Kidney (tissue), 22 donors: ENCODE measurements at places on chromosomes 6 and 20. TPM values are rescaled to one million over a fixed set of nuclear protein-coding genes. Genes with fewer than 3 reads are reported as not detected.
A peak's percentile ranks its signal among the peaks of the same experiment; 100 is the strongest.

SRSF12 gene
- total RNA-seq = 2.3 TPM

NFATC2 gene
- 10.5 TPM for total RNA-seq

RNF182 gene
- total RNA-seq = 3.9 TPM

KIF13A gene
- total RNA-seq = 35.9 TPM

CCN5 gene
- total RNA-seq = 3.1 TPM

ADAT2 gene
- 6.9 TPM for total RNA-seq

CLIC5 gene
- total RNA-seq = 7.4 TPM

FAM217A gene
- total RNA-seq = not detected

- DNase-seq = peak; percentile 40
- no peaks in the 10 kb centered on the region for H3K4me1 ChIP-seq
- H3K27ac ChIP-seq = no peak overlapping the region
- H3K36me3 ChIP-seq = peaks cover 14% of the 10 kb centered on the region
- H3K27me3 ChIP-seq = no peaks in the 10 kb centered on the region
- no peak overlapping the region for H3K4me3 ChIP-seq
These were observed 49.3 kb downstream of the TBC1D7 start for GRCh38 chr6:13278991-13279390.

GRCh38 chr6:33742092-33742491 lies 4.6 kb downstream of the IP6K3 start:
- no peak for DNase-seq
- H3K36me3 ChIP-seq = no peaks in the 10 kb centered on the region
- H3K4me1 ChIP-seq = peaks cover 13% of the 10 kb centered on the region
- H3K27me3 ChIP-seq = no peaks in the 10 kb centered on the region
- H3K4me3 ChIP-seq = no peak overlapping the region

DNA sequence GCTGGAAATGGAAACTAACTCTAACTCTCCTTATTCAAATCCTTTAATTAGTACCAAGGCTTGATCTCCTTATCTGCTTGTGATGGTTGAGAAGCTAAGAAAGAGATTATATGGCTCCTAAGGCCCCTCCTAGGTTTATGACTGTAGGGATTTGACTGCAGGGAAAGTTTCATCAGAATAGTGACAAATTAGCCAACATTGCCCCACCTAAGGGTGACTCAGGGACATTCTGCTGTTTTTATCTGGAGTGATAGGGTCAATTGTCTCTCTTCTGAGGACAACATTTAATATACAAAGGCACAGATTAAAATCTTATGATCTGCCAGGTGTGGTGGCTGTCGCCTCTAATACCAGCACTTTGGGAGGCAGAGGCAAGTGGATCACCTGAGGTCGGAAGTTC lies 138.1 kb upstream of the MARCKS start:
- no peaks in the 10 kb centered on the region for H3K36me3 ChIP-seq
- H3K27ac ChIP-seq = no peak overlapping the region
- H3K4me1 ChIP-seq = no peaks in the 10 kb centered on the region
- H3K4me3 ChIP-seq = no peak overlapping the region
- no peaks in the 10 kb centered on the region for H3K27me3 ChIP-seq
- no peak for DNase-seq

GRCh38 chr20:53760025-53760441 lies 166.4 kb upstream of the ZNF217 start:
- no peak overlapping the region for H3K4me3 ChIP-seq
- DNase-seq = no peak
- H3K36me3 ChIP-seq = no peaks in the 10 kb centered on the region
- H3K27me3 ChIP-seq = no peaks in the 10 kb centered on the region
- H3K4me1 ChIP-seq = no peaks in the 10 kb centered on the region
- H3K27ac ChIP-seq = no peak overlapping the region

- H3K27ac ChIP-seq = no peak overlapping the region
- H3K27me3 ChIP-seq = no peaks in the 10 kb centered on the region
- no peaks in the 10 kb centered on the region for H3K36me3 ChIP-seq
- H3K4me3 ChIP-seq = no peak overlapping the region
These were observed 155.3 kb upstream of the ZNF217 start for GRCh38 chr20:53748821-53749421.

- H3K4me3 ChIP-seq = no peak overlapping the region
- peaks cover 3% of the 10 kb centered on the region for H3K4me1 ChIP-seq
- H3K36me3 ChIP-seq = no peaks in the 10 kb centered on the region
These were observed 80.9 kb downstream of the OPN5 start for GRCh38 chr6:47862731-47863130.

- no peaks in the 10 kb centered on the region for H3K4me1 ChIP-seq
- no peak for DNase-seq
- no peak overlapping the region for H3K4me3 ChIP-seq
These were observed 19.3 kb downstream of the DOP1A start for GRCh38 chr6:83086751-83087150.

GRCh38 chr20:57588596-57588995 lies 27.7 kb downstream of the PCK1 start:
- no peaks in the 10 kb centered on the region for H3K36me3 ChIP-seq
- no peak for DNase-seq
- peaks cover 57% of the 10 kb centered on the region for H3K4me1 ChIP-seq
- peak overlapping the region; percentile 96 for H3K27ac ChIP-seq

DNA sequence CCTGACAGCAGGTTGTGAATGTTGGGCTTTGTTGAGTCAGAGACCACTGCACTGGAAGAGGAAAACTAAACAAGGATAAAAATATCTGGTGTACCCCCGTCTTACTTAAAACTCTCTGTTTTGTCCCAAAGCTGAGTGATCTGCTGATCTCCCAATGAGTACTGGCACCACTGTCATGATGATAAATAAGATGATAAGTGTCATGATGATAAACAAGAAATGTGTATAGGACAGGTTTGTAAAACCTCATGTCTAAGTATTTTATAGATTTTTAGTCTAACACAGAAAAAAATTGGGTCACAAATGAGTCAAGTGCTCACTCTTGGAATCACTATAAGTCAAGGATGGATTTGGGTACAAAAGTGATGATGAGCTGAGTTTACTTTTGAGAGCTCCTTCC lies 8.5 kb upstream of the SIM1 start:
- no peak for DNase-seq
- H3K36me3 ChIP-seq = no peaks in the 10 kb centered on the region
- H3K27me3 ChIP-seq = peaks cover 20% of the 10 kb centered on the region
- no peak overlapping the region for H3K27ac ChIP-seq

DNA sequence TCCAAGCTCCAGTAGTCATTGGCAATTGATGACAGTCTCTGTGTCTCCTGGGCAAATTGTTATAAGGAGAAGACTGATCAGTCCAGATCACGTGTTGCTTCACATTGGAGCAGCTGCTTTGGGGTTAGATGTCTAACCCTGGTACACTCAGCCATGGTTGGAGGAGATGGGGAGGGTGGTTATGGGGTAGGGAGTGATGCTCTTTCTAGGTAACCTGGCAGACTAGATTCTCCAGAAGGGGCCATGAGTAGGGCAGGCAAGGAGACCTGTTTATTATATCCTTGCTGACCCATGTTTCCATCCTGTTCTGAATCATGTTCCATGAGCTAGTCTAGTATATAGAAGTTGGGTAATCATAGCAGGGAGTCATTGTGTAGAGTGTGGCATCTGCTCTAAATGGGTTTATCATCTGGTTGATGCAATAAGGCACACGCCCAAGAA lies 50.8 kb upstream of the BACH2 start:
- no peak overlapping the region for H3K4me3 ChIP-seq
- H3K36me3 ChIP-seq = no peaks in the 10 kb centered on the region
- no peak overlapping the region for H3K27ac ChIP-seq
- no peaks in the 10 kb centered on the region for H3K4me1 ChIP-seq
- H3K27me3 ChIP-seq = no peaks in the 10 kb centered on the region
- DNase-seq = no peak

DNA sequence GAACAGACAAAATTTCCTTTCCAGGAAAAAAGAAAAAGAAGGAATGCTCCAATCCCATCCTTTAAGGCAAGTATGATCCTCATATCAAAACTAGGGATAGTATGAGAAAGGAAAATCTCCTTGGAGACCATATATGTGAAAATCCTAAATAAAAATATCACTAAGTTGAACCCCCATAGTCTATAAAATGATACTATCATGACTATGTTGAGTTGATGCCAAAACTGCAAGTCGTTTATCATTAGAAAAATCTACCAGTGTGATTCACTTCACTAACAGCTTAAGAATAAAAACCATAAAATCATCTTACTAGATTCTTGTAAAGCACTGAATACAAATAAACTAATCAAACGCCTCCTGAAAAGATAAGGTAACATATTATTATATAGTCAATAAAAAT lies 76.6 kb upstream of the STXBP5 start:
- no peaks in the 10 kb centered on the region for H3K27me3 ChIP-seq
- H3K4me3 ChIP-seq = no peak overlapping the region
- no peaks in the 10 kb centered on the region for H3K4me1 ChIP-seq
- no peak for DNase-seq

DNA sequence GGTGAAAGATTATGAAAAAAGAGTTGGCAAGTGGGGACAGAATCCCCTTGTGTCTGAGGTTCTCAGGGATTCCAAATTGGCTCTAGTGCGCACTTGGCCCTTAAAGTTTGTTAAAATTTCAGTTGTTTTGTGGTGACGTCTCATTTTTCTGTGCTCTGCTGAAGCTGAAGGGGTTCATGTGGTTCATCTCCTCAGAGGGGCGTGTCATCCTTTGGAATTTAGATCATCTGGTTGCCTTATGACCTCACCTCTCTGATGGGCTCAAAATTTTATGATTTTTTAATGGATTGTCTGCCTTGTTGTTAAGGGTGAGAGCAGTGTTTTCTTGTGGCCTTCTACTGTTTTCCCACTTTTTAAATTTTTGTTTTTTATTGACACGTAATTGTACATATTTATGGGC lies 20.3 kb downstream of the CYB5R4 start:
- H3K27me3 ChIP-seq = no peaks in the 10 kb centered on the region
- H3K27ac ChIP-seq = no peak overlapping the region
- H3K4me3 ChIP-seq = no peak overlapping the region
- no peaks in the 10 kb centered on the region for H3K36me3 ChIP-seq
- no peaks in the 10 kb centered on the region for H3K4me1 ChIP-seq

DNA sequence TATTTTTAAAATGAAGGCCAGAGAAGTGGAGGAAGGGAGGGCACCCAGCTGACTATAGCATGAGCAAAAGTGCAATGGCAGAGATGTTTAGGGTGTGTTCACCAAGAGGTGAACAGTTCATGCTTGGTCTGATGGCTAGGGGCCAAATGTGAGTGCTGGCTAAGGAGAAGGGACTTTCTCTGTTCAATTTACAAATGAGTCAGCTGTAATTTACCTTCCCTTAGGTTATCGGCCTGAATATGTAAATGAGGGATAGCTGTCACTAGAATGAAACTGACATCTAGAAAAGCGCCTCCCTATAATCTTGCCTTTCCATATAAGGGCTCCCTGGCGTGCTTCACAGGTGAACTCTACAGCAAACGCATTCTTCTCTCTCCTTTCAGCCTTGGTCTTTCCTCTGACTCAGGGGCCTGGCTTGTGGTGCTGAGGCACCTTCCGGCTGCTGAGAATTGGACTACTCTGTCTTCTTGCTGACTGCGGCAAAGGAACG lies 114.7 kb upstream of the BACH2 start:
- no peak overlapping the region for H3K4me3 ChIP-seq
- no peaks in the 10 kb centered on the region for H3K27me3 ChIP-seq
- no peak for DNase-seq
- no peak overlapping the region for H3K27ac ChIP-seq

DNA sequence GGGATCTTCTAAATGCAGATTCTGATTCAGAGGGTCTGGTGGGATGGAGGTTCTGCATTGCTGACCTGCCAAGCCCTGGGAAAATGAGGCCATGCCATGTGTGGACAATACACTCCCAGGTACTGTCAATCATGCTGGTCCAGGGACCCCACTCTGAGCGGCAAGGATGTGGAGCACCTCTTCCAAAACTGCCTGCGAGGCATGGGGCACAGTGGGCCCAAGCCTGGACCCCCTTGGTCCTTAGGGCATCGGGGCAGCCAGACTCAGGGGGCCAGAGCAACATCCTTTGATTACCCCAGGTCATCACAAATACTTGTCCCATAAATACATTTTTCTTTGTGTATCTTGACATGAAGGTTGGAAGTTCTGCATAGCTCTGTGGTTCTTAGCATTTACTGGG lies 76.8 kb upstream of the NXT1 start:
- H3K27ac ChIP-seq = no peak overlapping the region
- no peak overlapping the region for H3K4me3 ChIP-seq
- no peak for DNase-seq

DNA sequence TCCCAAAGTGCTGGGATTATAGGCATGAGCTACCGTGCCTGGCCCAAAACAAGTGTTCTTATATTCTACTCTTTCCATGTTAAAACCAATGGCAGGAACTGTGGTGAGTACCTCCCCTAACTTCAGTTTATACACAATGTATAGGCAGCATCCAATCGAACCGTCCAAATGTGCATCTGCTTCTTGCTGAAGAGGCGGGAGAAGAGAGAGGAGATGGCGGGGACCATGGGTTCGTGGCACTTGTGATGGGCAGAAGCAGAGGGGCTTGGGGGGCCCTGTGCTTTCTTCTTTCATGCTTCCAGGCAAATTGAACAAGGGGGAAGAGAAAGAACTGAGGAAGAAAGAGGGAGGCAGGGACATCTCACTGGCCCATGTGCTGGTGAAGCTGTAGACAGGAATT lies 11.2 kb upstream of the TCFL5 start:
- no peaks in the 10 kb centered on the region for H3K36me3 ChIP-seq
- H3K4me1 ChIP-seq = peaks cover 13% of the 10 kb centered on the region
- no peak for DNase-seq
- no peak overlapping the region for H3K4me3 ChIP-seq
- no peak overlapping the region for H3K27ac ChIP-seq
- H3K27me3 ChIP-seq = no peaks in the 10 kb centered on the region

- no peaks in the 10 kb centered on the region for H3K27me3 ChIP-seq
- no peaks in the 10 kb centered on the region for H3K36me3 ChIP-seq
- DNase-seq = no peak
- no peak overlapping the region for H3K27ac ChIP-seq
- H3K4me3 ChIP-seq = no peak overlapping the region
These were observed 122.0 kb upstream of the SPTLC3 start for GRCh38 chr20:12886618-12887363.

GRCh38 chr20:59143326-59143725 lies 20.3 kb upstream of the ZNF831 start:
- no peaks in the 10 kb centered on the region for H3K36me3 ChIP-seq
- H3K4me3 ChIP-seq = no peak overlapping the region

- H3K27me3 ChIP-seq = no peaks in the 10 kb centered on the region
- H3K4me1 ChIP-seq = peaks cover 14% of the 10 kb centered on the region
- H3K36me3 ChIP-seq = no peaks in the 10 kb centered on the region
- DNase-seq = peak; percentile 68
- H3K27ac ChIP-seq = no peak overlapping the region
These were observed 134.7 kb upstream of the RNF24 start for GRCh38 chr20:4150070-4150441.

DNA sequence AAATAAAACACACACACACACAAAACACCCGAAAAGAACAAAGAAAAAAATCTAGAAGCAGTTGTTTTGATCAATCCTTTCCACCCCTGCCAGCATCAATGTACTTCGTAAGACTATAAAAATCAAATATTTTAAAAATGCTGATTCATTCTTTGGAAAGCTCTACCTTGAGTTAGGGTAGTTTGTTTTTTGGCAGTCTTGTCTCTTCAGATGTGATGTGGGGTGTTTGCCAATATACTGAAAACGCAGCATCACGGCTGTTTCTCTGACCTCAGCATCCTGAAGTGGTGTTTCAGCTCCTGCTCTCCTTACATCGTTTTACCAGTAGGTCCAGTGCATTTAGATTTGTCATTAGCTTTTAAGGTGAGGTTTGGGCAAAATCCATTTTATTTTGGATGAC lies 526.0 kb downstream of the UTRN start:
- H3K27me3 ChIP-seq = no peaks in the 10 kb centered on the region
- no peaks in the 10 kb centered on the region for H3K4me1 ChIP-seq
- H3K27ac ChIP-seq = no peak overlapping the region
- peaks cover 3% of the 10 kb centered on the region for H3K36me3 ChIP-seq
